Midbrain (tissue), 1 donor: ENCODE measurements at places on chromosomes 4 and X.

- DNase-seq = no peak
These were observed 67.9 kb downstream of the SMARCA5 start for GRCh38 chr4:143581331-143581946.

DNA sequence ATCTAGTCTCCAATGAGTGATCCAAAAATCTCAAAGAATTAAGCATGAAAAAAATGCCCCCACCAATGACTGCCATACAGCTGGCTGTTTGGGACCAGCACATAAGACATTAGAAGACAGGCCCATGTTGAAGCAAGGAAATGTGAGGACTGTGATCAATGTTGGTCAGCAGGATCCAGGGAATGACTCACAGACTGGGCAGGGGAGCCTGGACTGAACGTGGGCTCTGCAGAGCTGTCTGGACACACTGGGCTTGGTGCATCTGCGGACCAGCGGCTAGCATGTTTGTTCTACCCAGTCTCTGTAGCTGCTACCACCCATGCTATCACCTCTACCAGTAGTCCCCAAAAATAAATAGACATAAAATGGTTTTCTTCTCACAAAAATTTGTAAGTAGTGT lies 108.6 kb downstream of the PALLD start:
- DNase-seq = no peak

DNA sequence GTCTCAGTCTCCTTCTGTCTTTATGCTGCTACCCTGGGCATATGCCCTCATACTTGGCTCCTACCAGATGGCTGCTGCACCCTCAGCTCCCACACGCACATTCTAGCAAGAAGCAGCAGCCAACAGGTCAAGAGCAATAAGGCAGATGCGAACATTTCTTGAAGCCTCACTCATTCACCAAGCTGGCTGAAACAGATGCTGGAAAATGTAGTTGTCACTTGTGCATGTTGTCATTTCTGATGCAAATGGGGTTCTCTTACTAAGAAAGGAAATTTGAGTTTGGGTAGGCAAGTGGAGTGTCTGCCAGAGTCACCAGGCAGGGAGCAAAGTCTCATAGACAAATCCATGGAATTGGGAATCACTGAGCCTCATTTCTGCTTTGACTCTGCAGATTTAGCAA lies 57.4 kb upstream of the SORBS2 start:
- DNase-seq = no peak

DNA sequence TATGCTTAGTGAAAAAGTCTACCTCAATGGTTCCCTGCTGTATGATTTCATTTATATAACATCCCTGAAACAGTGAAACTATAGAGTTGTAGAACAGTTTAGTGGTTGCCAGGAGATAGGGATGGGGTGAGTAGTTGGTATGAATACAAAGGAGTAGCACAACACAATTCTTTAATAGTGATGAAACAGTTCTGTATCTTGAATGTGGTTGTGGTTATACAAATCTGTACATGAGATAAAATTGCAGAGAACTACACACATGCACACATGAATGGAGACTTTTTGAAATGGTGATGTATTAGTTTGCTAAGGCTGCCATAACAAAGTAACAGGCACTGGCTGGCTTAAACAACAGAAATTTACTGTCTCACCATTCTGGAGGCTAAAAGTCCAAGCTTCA lies 677.1 kb downstream of the ADGRL3 start:
- DNase-seq = no peak

DNA sequence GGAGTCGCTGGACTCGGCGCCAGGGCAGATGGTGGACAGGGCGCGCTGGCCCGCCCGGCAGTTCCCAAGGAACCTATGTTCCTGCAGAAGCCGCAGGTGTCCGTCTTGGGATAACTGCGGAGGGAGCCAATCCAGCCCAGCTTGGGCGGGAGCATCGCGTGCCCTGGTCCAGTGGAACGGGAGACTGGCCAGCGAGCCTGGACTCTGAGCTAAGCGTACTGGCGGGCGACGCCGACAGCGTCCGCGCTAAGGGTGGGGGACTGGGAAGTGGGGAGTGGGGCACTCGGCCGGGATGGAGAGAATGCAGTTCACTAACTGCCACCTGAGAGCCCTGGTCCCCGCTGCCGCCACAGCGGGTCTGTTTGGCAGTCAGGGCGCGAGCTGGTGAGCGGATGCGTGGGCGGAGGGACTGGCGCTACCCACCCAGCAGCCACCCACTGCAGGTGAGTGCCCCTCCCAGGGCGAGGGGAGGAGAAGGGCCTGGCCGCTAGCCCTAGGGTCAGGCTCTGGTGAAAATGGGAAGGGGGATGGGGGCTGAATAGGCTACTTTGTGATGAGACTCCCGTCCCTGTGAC lies 1.3 kb upstream of the MAMLD1 start:
- DNase-seq = no peak

GRCh38 chr4:186537843-186538521 lies 17.4 kb downstream of the MTNR1A start:
- DNase-seq = no peak

- DNase-seq = no peak
These were observed 157.9 kb downstream of the DCAF12L1 start for GRCh38 chrX:126394681-126395080.

DNA sequence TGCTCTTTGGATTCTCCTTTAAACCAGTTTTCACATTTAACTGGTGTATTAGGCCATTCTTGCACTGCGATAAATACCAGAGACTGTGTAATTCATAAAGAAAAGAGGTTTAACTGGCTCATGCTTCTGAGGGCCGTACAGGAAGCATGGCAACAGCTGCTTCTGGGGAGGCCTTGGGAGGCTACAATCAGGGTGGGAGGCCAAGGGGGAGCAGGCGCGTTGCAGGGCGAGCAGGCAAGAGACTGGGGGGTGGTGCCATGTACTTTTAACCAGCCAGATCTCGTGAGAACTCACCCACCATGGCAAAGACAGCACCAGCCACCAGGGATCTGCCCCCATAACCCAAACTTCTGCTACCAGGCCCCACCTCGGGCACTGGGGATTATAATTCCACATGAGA lies 38.1 kb downstream of the RNF212 start:
- DNase-seq = no peak

DNA sequence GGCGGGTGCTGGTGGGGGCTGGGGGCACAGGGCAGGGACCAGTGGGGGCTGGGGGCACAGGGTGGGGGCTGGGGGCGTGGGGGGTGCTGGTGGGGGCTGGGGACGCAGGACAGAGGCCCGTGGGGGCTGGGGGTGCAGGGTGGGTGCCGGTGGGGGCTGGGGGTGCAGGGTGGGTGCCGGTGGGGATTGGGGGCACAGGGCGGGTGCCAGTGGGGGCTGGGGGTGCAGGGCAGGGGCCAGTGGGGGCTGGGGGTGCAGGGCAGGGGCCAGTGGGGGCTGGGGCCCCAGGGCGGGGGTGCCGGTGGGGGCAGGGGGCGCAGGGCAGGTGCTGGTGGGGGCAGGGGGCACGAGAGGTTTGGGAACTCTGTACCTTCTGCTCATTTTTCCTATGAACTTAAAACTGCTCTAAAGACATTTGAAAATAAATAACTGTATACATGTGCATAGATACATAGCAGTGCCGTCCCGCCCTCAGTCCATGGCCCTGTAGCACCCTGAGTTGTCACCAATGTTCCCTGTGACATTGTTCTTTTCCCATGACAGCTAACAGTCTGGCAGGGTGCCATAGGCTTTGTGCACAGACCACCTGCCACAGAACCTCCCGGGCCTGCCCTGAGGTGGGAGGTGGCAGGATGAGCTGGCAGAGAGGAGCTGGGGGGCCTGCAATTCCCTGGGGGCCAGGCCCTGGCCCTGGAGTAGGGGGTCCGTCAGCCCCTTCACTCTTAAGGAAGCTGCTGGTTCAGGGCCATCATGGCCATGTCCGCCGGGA lies 35.6 kb upstream of the ADRA2C start:
- DNase-seq = no peak

DNA sequence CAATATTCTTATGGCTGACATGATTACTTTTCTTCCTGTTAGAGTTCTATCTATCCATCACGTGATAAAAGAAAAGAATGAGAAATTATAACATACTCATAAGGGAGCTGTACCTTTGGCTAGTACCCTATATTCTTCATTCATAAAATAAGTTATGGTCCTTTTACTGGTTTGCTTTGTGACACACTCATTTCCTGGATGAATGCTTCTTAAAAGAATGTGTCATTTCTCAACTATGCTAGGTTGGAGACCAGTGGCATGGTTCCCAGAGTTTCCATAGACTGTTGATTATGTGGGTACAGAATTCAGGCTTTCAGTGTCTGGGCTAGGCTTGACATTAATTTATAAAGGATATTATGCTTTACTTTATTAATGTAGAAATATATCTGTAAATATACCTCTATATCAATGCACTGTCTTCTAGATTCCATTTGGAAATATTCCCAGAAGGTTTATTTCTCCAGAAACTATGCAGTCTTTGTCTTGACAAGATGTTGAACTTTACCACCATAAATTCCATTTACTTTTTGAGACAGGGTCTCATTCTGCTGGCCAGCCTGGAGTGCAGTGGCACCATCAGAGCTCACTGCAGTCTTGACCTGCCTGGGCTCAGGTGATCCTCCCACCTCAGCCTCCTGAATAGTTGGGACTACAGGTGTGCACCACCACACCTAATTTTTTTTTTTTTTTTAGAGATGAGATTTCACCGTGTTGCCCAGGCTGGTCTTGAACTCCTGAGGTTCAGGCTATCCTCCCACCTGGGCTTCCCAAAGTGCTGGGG lies 23.8 kb downstream of the NUDT6 start:
- DNase-seq = peak; percentile 23

- peak; percentile 10 for DNase-seq
These were observed 173.0 kb upstream of the PCDH18 start for GRCh38 chr4:137705171-137705783.

- no peak for DNase-seq
These were observed 73.5 kb upstream of the CXorf66 start for GRCh38 chrX:140038842-140039241.

DNA sequence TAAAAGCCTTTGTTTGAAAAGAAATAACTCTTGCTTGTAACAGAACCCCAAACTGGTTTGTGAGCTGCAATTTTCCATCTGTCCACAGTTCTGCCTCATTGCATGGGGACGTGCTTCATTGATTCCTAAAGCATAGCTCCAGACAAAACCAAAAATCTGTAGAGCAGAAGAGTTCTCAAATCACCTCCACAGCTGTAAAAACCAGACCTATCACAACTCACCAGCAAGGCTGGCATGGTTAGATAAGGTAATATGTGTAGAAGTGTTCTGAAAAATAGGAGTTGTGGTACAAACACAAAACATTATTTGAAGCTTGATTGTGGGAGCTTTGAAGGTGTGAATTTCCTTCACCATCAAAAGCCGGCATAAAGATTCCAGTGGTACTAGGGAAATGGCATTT lies 12.5 kb upstream of the RAB28 start:
- DNase-seq = no peak

- no peak for DNase-seq
These were observed 7.6 kb downstream of the CYBB start for GRCh38 chrX:37787423-37787869.

- DNase-seq = no peak
These were observed 105.7 kb downstream of the SLITRK2 start for GRCh38 chrX:145923376-145923775.

GRCh38 chr4:138404251-138404650 lies 162.1 kb upstream of the SLC7A11 start:
- DNase-seq = no peak

- no peak for DNase-seq
These were observed 53.9 kb upstream of the MMAA start for GRCh38 chr4:145565328-145565727.

GRCh38 chr4:43014256-43014655 lies 121.7 kb downstream of the GRXCR1 start:
- DNase-seq = no peak

DNA sequence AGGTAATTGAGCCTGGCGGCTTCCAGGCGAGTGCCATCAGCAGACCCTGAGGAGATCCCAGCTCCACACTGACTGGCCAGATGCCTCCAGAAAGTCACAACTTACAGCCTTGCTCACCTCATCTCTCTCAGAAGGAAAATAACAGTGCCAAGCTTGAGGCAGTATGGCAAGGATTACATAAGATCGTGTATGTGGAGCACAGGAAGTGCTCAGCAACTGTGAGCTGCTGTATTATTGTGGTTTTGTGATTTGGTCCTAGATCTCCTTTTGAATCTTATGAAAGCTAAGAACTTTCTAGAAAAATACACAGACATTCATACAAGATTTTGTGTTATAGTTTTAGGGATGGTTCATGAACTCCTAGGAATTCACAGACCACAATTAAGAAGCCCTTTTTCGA lies 14.0 kb downstream of the RASL11B start:
- no peak for DNase-seq

DNA sequence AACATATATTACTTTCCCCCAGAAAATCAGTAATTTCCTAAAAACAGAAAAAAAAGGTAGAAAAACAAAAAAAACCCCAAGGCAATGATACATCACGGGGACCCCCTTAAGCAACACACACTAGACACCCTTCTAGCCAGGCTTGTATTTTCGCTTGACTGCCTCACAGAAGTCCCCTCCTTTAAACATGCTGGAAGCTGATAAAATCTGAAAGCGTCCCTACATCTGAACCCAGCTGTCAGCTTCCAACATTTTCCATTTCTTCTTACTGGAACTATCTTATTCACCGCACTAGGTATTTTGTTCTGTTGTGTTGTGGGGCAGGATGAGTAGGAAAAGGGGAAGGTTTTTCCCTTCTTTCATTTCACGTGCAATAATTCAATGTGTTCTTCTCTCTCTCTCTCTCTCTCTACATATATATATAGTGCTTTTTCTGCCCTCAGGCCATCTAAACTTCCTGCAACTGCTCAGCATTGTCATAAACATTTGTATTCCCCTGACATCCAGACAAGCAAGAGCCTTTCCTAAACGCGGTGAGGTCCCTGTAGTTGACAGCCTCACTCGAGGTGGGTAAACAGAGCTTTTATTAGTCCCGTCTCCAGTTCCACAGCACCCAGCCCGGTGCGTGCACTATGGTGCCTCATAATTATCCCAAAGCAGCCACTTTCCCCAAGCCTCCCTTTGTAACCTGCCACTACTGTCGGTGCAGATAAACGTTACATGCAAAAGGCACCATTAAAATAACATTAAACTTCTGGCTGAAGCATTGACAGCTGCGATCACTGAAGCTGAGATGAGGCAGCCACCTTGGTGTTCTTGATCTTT lies 82.5 kb downstream of the GATB start:
- no peak for DNase-seq

DNA sequence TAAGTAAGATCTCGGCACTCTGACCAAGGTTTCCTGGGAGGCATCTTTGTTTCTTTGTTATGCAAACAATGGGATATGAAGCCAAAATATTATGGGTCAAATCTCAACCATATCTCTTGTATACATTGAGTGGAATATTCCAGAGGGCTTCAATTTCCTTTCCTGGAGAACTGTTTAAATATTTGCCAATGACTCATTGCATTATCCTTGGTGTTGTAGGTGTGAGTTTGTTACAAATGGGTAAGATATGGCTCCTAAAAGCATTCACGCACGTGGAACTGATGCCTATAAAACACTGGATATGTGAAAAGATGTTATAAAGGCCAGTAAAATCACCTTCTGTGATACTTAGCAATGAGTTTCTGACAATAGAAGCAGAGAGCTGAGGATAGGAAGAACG lies 150.5 kb upstream of the WDR1 start:
- DNase-seq = no peak

- no peak for DNase-seq
These were observed 664.8 kb downstream of the GRID2 start for GRCh38 chr4:92968556-92968955.
